ENCODE measurements at places on chromosomes 4 and X. TPM values are rescaled to one million over a fixed set of nuclear protein-coding genes. Genes with fewer than 3 reads are reported as not detected.

TLR7 gene
- 1.7 TPM for total RNA-seq

BEX1 gene
- 0.87 TPM for total RNA-seq

CBLL2 gene
- total RNA-seq: not detected

FAM9C gene
- total RNA-seq: not detected

DNA sequence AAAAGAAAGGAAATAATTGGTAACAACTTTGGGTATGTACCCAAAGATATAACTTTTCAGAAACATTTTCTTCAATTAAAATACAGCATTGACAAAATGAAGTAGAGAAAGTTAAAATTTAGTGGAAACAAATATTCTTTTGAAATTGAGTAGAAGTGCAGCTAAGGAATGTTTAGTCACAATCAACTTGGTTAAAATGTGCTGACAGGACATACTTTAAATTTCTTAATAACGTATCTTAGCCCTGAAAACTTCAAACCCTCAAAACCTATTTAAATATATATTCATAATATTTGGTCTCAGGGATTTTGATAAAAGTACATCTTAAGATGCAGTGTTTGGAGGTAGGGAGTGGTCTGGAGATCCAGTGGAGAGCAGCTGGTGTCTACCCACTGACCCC lies 240.8 kb downstream of the DKK2 start:
- DNase-seq: no peak

- DNase-seq: peak; percentile 70
Observed at GRCh38 chrX:151082077-151082948, 94.1 kb upstream of the GPR50 start.
